Aortic smooth muscle cell (primary cell): ENCODE measurements at places on chromosomes 11 and 22. TPM values are rescaled to one million over a fixed set of nuclear protein-coding genes. Genes with fewer than 3 reads are reported as not detected.

The LAYN gene
- total RNA-seq = 9.4 and 27.1 TPM in 2 replicates

The OR10A2 gene
- not detected in 2 replicates for total RNA-seq

The DUSP8 gene
- 0.40 and 0.62 TPM in 2 replicates for total RNA-seq

The MOGAT2 gene
- total RNA-seq = not detected in 2 replicates

The ARHGAP20 gene
- 6.5 and 9.0 TPM in 2 replicates for total RNA-seq

The VPS26B gene
- 38.2 and 38.3 TPM in 2 replicates for total RNA-seq

The FJX1 gene
- 27.0 and 71.6 TPM in 2 replicates for total RNA-seq

The RANBP1 gene
- 139 and 177 TPM in 2 replicates for total RNA-seq

The OR6T1 gene
- total RNA-seq = not detected in 2 replicates
